ENCODE measurements at places on chromosomes 4 and X. TPM values are rescaled to one million over a fixed set of nuclear protein-coding genes. Genes with fewer than 3 reads are reported as not detected.

DNA sequence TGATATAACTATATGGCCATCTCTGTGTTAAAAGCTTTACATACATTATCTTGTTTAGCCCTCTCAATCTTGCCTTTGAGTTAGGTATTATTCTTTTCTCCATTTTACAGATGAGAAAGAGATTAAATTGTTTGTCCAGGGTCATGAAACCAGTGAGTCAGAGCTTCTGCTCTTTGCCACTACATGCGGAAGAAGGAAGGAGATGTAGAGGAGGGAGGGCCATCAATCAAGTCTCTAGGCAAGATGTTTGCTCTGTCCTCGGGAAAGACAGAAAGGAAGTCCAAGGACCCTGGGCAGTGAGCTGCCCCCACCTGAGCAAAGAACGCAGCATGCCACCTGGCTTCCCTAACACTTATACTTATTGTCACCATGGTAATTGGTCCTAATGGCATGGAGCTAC, 133.7 kb upstream of the IL1RAPL2 start:
- no peak for DNase-seq

DNA sequence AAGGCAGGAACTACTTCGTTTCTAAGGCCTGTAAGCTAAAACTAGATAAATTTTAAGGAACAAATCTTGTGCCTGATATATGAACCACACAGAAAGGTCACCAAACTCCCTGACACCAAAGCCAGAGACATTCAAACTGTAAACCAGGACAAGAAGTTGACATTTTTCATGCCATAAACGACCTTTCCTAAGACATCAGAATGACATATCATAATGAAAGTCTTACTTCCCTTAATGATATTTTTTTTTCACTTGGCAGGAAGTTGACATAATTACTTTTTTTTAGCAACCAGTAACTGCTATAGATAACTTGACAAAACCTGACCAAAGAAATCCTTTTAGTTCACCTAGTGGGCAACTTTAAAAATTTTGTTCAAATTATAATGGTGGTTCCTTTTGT, 231.5 kb upstream of the AGTR2 start:
- no peak for DNase-seq

GRCh38 chr4:124936427-124936826, 223.9 kb upstream of the ANKRD50 start:
- DNase-seq, result no peak

DNA sequence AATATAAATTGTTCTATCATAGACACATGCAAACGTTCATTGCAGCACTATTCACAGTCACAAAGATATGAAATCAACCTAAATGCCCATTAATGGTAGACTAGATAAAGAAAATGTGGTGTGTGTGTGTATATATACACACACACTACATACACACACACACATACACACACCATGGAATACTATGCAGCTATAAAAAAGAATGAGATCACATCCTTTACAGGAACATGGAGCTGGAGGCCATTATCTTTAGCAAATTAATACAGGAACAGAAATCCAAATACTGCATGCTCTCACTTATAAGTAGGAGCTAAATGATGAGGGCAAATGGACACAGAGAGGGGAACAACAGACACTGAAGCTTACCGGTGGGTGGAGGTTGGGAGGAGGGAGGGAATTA, 65.2 kb downstream of the MTHFD2L start:
- no peak for DNase-seq

GRCh38 chr4:150769248-150769647, 187.3 kb downstream of the MAB21L2 start:
- DNase-seq, result no peak

GRCh38 chrX:34863906-34864305, 78.7 kb upstream of the FAM47B start:
- no peak for DNase-seq

DNA sequence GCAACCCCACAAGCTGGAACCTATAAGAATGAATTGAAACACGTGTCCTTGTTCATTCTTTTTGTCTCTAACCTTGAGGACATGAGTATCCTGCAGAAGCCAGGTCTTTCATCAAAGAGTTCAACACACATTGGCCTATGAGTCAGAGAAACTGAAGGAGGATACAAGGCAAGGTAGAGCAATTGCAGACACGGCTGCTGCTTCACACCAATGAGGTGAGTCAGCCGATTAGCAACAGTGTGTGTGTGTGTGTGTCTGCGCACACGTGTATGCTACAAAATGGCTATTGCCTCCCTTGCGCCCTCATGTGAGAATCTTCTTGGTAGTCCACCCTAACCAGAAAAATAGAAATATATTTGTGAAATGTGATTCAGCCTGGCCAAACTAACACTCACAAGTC, 1477.7 kb upstream of the IGFBP7 start:
- DNase-seq, result no peak

- DNase-seq, result no peak
Measured at GRCh38 chr4:81221303-81222081, 6.5 kb upstream of the PRKG2 start.

DNA sequence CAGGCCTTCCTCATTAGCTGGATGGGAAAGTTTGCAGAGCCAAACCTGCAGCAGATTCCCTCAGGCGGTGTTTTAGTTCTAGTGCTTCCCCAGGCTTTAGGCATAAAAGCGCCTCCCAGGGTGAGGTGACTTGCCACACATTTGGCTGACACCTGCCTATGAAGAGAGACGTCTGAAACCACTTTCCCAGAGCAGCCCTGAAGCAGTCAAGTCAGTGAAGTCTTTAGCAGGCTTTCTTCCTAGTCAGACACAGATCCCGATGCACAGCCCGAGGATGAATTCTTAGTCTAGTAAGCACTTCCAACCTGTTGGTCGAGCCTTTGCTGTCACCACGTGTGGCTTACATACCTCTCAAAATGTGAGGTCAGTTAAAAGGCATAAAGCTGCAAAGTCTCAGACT, 484.1 kb downstream of the SMARCA1 start:
- no peak for DNase-seq

DNA sequence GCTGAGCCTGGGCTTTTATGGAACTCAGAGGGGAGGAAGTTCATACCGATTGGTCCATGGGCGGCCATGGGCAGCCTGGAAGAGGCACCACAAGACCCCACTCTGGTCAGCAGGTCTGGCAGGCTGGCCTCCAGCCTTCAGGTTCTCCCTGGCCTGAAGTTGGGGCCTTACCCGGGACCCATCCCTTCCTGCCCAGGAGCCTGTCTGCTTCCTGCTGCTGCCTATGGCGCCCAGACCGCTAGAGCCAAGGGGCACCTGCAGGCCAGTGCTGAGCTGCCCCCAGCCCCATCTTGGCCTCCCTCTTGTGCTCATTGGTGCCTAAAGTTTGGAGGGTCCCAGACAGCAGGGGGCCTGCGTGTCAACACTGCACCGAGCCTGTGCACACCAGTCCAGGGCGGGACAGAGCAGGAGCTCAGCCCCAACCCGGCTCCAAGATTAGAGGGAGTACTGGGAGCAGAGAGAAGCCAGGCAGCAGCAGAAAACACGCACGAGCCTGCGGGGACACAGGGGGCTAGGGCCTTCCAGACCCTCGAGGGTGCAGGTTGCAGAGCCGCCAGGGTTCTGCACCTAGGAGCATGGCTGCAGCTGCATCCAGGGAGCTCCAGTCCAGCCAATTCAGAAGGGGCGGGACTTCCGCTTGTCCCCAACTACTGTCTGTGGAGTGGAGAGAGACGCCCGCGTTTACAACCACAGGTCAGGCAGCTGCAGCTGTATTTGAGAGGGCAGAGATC, 30.7 kb upstream of the ZNF280C start:
- DNase-seq, result no peak

- no peak for DNase-seq
Measured at GRCh38 chr4:53137468-53137867, 228.4 kb downstream of the SCFD2 start.

- DNase-seq, result no peak
Measured at GRCh38 chrX:31392513-31392912, 320.7 kb upstream of the FTHL17 start.

DNA sequence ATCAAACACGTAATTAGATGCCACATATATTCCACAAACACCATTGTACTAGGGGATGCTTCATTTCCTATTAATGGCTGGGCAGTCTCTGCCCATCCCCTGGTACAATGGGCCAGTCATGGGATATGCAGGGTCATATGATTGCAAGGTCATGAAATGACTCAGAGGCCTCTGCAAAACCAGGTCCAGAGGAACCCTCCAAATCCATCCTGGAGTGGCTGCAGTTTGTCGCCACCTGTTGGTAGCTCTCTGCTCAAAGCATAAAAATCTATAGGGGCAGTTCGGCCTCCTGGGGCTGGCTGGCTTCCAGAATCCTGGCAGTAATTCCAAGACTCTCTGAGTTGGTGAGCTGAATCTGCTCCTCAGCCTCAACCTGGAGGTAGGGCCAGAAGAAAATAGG, 22.9 kb upstream of the PUDP start:
- no peak for DNase-seq

DNA sequence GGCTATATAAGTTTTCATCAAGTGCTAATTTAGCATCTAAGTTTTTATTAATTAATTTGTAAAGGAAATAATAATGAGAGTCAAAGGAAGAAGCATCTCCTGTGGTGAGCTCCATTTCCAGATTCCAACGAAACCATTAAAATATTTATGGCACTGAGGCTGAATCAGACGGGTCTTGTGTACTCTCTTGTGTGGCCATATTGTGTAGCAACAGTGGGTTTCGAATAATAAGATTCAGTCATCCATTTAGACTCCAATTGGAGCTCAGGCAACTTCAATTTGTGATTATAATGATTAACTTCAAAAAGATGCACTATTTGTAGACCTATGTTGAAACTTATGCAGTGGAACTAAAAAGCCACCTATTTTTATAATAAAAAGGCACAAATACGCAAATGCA, 82.4 kb downstream of the SNCA start:
- no peak for DNase-seq

GRCh38 chr4:111400741-111401140, 744.5 kb upstream of the FAM241A start:
- DNase-seq, result no peak

GRCh38 chr4:105620640-105621323, 68.4 kb downstream of the ARHGEF38 start:
- no peak for DNase-seq

- DNase-seq, result no peak
Measured at GRCh38 chr4:127698789-127699200, 31.4 kb upstream of the SLC25A31 start.

DNA sequence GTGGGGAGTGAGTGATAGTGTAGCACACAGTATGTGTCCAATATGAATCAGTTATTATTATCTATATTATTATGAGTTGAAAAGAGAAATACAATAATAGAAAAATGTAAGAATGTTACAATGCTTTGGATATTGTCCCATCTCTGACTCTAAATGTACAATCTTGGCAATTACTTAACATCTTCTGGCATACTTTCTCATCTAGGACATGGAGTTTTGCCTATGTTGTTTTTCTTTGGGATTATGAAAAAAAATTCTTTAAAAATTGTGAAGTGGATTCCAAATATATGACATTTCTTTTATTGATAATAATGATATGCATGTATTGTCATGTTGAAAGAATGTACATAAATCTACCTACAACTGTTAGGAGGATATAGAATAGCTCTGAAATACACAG, 84.1 kb downstream of the TBCK start:
- DNase-seq, result no peak

GRCh38 chrX:88621278-88621677, 125.7 kb upstream of the CPXCR1 start:
- no peak for DNase-seq

- DNase-seq, result no peak
Measured at GRCh38 chr4:61332693-61333092, 132.6 kb downstream of the ADGRL3 start.

DNA sequence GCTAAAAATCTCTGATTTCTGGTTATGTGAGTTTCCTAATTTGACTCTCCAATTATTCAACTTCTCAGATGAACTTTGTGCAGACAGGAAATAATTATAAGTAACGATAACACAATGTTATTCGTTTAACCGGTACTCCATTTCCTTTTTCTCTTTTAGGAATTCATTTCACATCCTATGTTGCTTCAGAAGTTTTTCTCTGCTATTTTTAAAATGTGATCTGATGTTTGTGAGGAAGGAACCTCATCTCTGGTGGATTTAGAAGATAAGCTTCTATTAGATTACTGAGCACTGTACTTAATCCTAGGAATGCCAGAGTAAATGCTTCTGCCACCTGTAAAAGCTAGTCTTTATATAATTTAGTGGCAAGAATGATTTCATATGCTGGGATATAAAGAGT, 116.0 kb upstream of the ETNPPL start:
- DNase-seq, result no peak

DNA sequence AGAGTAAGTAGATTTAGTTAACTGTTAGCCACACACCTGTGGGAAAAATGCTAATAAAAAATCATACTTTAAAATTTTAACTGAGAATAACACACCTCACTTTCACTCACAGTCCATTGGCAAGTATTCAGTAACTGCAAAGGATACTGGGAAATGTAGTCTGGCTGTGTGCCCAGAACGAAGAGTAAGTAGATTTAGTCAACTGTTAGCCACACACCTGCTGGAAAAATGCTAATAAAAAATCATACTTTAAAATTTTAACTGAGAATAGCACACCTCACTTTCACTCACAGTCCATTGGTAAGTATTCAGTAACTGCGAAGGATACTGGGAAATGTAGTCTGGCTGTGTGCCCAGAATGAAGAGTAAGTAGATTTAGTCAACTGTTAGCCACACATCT, 178.4 kb upstream of the NWD2 start:
- no peak for DNase-seq

- DNase-seq, result no peak
Measured at GRCh38 chr4:140343303-140343702, 30.1 kb upstream of the SCOC start.

The CENPVL2 gene
- total RNA-seq, result not detected

The WNK3 gene
- 0.64 TPM for total RNA-seq

The MSX1 gene
- not detected for total RNA-seq

The CSN2 gene
- total RNA-seq, result not detected

The NUDT10 gene
- total RNA-seq, result not detected

The SYP gene
- total RNA-seq, result 0.50 TPM

The MAGEA9B gene
- not detected for total RNA-seq

All from CD4-positive, alpha-beta memory T cell (primary cell).